ENCODE measurements at places on chromosomes 6 and 20.

DNA sequence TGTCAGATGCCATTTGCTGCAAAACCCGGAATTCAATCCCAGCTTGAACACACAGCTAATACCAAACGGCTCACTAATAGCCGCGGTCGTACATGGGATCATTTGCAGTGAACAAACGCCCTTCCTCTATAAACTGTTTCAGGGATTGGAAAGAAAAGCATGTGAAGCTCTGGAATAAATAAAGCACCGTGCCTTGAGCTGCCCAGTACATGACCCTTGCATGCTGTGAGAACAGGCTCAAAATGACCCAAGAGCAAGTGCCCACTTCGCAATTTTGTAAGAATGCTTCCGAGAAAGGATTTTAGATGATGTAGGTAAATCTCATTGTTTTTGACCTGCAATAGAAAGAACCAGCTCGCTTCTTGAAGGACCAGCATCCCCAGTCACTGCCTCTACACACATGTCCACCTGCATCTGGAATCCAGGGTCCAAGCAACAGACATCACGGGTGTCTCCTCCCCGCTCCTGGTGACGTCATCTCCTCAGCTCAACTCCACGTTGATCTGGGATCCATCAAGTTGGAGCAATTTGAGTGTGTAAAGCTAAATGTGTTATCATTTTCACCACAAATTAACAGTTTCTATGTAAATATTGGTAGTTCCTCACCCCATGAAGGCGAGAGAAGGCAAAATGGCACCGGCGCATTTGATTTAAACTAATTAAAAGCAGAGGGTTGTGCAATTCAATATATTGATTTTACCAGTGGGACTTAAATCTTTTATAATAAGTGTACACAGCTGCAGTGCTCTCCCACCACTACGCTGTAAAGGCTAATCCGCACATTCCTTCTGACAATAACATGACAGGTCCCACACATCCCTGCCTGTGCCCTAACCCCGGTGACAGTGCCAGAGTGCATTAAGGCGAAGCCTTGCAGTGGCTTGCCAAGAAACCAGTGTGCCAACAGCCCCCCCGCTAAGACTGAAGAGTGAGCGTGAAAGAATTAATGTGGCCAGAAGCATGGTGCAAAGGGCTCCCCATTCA lies 6.2 kb downstream of the BMP7 start:
- DNase-seq = no peak

- no peak for DNase-seq
Measured at GRCh38 chr6:29183594-29183993, 12.9 kb downstream of the OR2J2 start.

- no peak for DNase-seq
Measured at GRCh38 chr6:11552442-11552841, 14.9 kb downstream of the TMEM170B start.

DNA sequence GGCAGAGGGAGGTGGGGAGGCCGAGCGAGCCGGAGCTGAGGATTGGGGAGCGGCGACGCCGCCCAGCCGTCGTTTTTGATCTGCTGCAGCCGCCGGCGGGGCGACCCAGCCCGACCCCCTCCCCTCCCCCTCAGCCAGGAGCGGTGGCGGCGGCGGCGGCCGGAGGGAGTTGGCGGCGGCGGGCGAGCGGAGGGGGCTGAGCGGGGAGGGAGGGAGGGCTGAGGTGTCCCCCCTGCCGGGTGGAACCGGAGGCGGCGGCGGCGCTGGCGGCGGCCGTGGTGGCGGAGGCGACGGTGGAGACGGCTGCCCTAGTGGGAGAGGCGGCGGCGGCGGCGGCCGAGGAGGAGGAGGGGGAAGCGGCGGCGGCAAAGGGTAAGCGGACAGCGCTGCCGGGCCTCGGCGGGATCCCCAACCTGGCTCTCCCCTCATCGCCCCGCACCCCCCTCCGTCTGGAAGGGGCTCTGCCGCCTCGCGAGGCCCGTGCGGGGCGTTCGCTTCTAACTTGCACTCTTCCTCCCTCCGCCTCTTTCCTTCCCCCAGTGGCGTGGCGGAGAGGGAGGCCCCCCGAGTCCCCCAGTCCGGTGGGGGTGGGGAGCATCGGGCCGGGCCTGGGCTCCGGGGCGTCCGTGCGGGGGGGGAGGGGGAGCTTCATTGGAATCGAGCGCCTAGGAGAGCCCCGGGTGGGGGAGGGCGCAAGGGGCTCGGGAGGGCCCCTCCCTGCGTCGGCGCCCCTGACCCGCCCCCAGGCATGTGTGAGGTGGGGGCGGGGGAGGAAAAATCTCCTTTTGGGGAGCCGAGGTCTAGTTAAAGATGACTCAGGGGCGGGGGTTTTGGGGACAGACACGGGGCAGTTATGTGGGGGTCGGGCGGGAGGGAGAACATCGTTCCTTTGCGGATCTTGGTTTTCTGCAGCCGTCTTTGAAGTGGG lies at the start of gene TAB2:
Gene TAB2, plus strand, starts transcription at position 69 of the 928 bp plus-strand sequence. CDS start 52,286 bp downstream, outside the sequence.
- DNase-seq = peak; percentile 27

DNA sequence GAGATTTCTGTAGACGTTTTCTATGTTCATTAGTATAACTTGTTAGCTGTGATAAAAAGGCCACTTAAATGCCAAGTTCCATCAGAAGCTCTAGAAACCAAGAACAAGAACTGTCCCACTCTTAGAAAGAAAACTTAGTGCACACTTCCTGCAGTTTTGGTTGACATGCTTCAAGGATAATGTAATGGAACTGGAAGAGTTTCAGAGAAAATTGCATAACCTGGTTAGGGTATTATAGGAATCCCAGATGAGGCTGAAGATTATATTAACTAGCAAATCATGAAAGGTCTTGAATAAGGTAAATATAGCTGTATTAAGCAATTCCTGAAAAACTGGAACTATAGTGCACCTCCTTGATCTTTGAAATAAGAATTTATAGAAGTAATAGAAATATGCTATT lies 1.8 kb upstream of the PHACTR2 start:
- DNase-seq = no peak

- DNase-seq = no peak
Measured at GRCh38 chr6:157235600-157236039, 87.7 kb downstream of the TMEM242 start.

DNA sequence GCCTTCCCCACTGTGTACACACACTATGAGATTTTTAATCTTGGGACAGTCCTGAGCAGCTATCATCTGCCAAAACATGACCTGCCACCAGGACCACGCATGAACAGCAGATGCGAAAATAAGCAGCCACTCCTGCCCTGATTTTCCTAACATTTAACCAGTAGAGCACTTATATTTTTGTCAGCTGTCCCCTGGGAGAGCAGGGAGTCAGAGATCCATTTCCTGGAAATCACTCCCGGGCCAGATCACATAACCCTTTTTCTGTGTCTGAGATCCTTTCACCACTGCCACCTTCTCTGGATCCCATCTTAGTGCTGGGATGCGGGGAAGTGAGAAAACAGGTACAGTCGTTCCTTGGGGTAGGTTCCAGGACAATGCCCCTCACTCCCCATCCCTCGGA lies 5.7 kb downstream of the SDCBP2 start:
- no peak for DNase-seq

DNA sequence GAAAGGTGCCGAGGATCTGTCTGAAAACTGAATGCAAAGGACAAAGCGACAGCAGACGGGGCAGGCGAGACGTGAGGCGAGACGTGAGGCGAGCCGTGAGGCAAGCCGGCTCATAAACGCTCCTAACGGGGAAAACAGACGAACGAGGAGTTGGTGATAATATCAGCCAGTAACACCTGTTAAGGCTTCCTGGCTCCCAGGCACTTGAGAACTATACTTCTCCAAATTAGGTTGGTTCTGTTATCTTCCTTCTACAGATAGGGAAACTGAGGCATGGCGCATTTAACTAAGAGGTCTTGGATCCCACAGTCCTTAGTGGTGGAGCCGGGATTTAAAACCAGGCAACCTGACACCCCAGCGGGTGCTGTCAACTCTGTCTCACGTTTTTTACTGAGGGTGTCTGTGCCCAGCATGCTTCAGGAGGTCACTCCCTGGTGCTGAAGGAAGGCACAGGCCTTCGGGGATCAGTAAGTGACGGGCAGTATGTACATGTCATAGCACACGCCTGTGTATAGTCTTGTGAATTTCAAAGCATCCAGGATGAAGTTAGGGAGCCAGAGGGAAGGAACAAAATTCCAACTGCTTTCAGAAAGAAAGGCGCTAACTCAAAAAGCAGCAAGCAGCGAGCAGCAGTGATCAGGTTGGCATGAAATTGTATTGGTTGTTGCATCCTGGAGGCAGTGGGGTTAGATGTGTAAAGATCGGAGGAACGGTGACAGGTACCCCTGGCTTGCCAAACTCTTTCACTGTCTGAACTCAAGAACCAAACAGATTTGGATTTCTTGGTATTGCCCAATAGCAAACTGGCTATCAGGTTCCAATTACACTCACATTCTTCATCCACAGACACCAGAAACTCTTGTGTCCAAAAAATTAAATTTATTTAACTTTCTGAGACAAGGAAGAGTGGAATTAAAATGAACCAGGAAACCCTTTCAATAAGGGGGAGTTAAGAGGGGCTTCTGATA lies 318.7 kb downstream of the THBS2 start:
- no peak for DNase-seq

- DNase-seq = no peak
Measured at GRCh38 chr6:26064619-26065257, 22.5 kb upstream of the HFE start.

- no peak for DNase-seq
Measured at GRCh38 chr20:32585011-32585585, at the start of gene NOL4L. Gene NOL4L, minus strand, starts transcription at chr20:32585333. Its CDS starts 443 bp downstream, at chr20:32584890.

DNA sequence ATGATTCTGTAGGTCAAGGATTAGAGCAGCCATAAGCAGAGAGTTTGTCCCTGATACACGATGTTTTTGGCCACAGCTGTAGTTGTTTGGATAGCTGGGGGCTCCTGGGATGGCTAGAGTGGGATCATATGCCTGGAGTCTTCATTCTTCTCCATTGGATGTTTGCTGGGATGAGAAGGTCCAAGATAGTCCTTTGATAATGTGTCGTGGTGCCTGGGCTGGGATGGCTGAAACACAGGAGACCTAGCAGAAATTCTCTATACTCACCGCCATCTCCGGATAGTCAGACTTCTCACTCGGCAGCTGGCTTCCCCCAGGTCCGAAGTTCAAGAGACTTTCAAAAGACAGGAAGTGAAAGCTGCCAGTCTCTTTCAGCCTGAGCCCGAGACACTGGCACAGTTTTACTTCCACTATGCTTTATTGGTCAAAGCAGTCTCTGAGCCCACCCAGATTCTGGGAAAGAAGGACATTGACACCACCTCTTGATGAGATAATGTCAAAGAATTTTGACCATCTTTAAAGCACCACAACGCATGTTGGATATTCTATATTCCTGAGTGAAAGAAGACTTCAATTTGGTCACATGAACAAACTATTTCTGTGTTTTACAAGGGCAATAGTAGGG lies 16.0 kb downstream of the MARCKS start:
- no peak for DNase-seq

GRCh38 chr6:170464524-170464979 lies 88.6 kb downstream of the PSMB1 start:
- DNase-seq = no peak

GRCh38 chr20:60581606-60582115 lies 623.4 kb downstream of the CDH26 start:
- DNase-seq = no peak

GRCh38 chr6:82329766-82330165 lies 33.9 kb upstream of the TPBG start:
- DNase-seq = no peak

GRCh38 chr20:21090721-21091120 lies 15.4 kb downstream of the LINC00237 start:
- no peak for DNase-seq

DNA sequence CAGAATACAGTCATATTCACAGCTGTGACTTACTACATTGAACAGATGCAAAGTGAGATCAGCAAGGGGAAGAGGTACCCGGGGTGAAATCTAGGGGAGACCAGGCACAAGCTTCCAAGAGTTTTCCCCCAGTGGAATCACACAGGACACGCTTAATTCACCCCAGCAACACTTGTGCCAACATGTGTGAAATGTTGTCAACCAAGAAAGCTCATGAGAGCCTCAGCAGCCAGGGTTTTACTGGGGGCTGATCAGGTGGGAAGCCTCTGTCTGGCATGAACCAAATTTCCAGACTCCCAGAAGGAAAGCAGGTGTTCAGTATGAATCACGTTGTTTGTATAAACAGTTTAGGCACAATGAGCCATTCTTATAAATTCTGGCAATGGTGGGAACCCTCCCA lies 6.9 kb upstream of the RTF2 start:
- no peak for DNase-seq

- no peak for DNase-seq
Measured at GRCh38 chr6:52640170-52640569, 30.7 kb upstream of the TMEM14A start.

GRCh38 chr6:145428706-145429105 lies 306.6 kb downstream of the EPM2A start:
- no peak for DNase-seq

- DNase-seq = no peak
Measured at GRCh38 chr6:150208611-150209352, 65.9 kb downstream of the PPP1R14C start.

DNA sequence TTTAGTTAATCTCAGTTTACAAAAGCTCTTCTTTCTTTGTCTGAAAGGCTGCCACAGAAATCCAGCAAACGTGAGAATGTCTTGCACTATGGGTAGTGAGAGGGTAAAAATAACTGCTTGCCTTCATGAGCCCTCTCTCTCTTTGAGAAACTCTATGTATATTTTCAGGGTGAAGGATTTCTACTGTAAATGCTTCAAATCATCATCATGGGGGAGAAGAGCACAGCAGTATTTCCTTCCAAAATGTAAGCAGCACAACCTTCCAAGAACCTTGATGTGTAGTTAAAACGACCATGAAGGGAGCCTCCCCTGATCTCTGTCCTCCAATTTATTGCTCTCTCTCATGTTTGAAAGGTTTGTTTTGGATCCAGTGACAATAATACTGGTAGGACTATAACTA lies 141.3 kb upstream of the CENPW start:
- DNase-seq = no peak

GRCh38 chr6:144712541-144712940 lies 427.4 kb downstream of the UTRN start:
- no peak for DNase-seq

DNA sequence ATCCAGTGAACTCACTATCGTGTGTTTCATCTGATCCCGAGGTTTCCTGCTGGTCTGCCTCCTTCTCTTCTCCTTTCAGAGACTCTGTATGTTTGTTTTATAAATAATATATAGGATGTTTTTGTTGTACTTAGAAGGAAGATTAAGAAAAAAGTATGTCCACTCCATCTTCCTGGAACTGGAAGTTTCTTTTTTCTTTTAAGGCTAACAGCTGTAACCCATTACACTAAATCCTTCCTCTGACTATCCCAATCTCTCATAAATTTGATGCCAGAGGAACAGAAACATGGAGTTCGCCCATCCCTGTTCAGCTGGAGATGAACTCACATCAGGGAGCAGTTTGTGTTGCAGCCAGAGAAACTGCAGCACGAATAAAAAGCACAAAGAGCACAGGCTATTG lies 20.7 kb downstream of the RIPK1 start:
- DNase-seq = no peak

DNA sequence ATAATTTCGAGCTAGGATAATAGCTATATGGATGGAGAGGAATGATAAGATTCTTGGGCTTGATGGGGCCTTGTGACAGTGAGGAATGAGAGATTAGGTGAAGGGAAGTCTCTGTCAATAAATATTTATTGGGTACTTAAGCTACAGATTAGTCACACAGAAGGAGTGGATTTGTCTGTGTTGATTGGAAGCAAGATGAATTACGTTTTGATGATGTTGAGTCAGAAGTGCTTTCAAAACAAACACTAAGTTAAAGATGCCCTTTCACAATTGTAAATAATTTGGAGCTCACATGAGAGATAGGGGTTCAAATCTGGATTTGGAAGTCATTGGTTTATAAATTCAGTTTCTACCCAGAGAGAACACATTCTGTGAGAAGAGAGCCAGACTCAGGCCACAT lies 834.2 kb downstream of the KIF16B start:
- DNase-seq = no peak

Data from activated T-helper 1 cell treated with anti-CD3 and anti-CD28 coated beads, Interleukin-2, amount 50 U/mL, for 16 hours (primary cell).